HCT116 (cell line): ENCODE measurements at places on chromosomes 4 and X.

DNA sequence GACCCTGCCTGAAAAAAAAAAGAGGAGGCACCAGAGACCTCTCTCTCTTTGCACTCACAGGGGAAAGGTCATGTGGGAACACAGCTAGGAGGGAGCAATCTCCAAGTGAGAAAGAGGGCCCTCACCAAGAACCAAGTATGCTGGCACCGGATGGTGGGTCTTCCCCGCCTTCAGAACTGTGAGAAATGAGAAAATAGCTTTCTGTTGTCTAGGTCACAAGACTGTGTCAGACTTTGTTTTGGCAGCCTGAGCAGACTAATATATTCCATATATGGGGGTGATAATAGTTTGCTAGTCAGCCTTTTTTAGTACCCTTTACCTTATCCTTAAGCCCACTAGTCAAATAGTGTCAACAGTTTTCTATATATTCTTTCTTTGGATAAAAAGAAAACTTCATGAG lies 193.0 kb downstream of the TRIML1 start:
- no peak for DNase-seq

GRCh38 chr4:108601532-108601931 lies 18.8 kb upstream of the RPL34 start:
- no peak for DNase-seq

DNA sequence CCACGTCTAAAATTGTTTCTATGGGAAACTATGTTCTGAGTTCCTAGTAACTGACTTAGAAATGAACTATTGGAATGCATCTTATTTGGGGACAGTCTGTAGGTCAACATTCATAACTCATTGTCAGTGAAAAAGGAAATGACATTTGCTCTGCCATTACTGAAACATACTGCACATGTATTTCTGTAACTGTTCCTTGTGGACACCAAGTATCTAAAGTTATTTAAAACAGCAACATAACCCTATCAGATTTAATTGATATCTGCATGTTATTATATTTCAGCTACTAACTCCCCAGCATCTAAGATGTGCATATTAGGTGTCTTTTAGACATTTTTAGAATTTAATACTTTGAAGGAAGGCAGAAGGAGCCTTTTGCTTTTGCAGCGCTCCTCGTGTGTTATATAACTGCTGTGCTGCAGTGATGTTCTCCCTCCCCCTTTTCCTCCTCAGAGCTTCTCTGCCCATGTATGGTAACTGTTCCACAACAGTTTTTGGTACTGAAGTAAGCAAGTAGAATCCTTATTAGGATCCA lies 37.2 kb upstream of the TMEM131L start:
- no peak for DNase-seq

GRCh38 chrX:40950546-40950945 lies 134.7 kb upstream of the USP9X start:
- DNase-seq: no peak

- no peak for DNase-seq
Measured at GRCh38 chrX:65688403-65688871, 21.0 kb downstream of the MSN start.
